ENCODE measurements at places on chromosomes 5 and 9.

DNA sequence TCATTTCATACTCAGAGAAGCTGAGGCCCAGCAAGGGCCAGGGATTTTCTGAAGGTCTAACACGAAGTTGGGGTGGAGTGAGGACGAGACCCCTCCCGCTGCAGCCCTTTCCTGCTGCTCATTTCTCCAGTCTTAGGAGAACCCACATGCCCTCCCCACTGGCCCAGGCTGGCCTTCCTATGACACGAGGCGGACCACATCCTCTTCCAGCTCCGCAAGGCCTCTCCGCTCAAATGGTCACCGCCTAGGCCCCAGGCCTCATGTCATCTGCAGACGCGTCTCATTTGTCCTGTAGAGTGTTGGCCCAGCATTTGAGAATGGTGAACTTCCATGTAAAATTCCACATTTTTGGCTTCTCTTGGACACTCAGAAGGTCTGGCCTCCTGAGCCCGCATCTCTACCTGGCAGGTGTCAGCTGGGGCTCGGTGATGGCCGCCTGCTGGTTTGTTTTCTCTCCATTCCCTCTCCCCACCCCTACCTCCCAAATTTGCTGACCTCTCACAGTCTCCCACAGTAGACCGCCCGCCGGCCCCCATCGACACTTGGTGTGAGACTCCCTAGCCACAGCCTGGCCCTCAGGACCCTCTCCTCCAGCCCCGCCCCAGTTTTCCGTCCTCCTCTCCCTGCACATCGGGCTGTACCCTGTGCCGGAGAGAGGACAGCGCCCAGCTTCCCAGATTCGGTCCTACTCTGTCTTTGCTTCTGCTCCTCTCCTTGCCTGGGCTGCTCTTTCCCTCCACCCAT is 51.7 kb downstream of the ERGIC1 start:
- no peak for DNase-seq

DNA sequence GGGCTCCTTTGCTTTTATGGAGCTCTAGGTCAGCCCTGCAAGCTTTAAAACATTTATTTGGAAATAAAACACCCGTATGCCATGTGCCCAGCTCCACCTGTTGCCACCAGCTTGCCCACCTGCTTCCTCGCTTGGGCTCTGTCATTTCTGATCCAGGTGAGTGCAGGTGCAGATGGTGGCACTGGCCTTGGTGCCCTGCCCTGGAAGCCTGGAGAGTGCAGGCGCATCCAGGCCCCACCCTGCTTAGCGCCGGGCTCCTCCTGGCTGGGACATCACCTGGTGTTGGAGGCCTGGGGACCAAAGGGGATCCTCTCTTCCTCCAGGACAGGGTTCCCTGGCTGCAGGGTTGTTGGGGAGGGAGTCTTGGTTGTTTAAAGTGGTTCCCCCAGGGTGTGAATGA is 35.8 kb downstream of the WNK2 start:
- DNase-seq: no peak

- no peak for DNase-seq
These were observed 32.2 kb downstream of the ALDH7A1 start for GRCh38 chr5:126562823-126563222.

- DNase-seq: no peak
These were observed 82.7 kb upstream of the PANK3 start for GRCh38 chr5:168661593-168662485.

DNA sequence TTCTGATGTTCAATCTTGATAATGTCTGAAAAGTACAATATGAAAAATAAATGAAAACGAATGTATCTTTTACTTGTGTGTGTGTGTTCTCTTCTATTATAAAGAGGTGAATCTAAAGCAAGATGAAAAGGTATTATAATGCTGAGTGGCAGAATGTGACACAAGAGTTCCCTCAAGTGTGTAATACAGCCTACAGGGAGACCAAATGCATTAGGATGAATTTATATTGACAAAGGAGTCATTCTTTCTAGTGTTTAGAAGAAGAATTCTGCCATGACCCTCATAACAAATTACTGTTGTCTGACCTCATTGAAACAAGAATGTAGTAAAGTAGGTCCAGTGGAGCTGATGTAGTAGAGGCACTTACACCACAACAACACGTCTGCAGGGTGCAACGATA is 1119.0 kb upstream of the CDH10 start:
- no peak for DNase-seq

- no peak for DNase-seq
These were observed 321.6 kb upstream of the ITGA1 start for GRCh38 chr5:52466113-52466512.

- DNase-seq: no peak
These were observed 26.2 kb upstream of the LAMC3 start for GRCh38 chr9:130982636-130983358.

- DNase-seq: no peak
These were observed 27.5 kb downstream of the PIP5K1B start for GRCh38 chr9:68732405-68733020.
